Urinary bladder (tissue), 4 donors: ENCODE measurements at places on chromosomes 3 and 15. TPM values are rescaled to one million over a fixed set of nuclear protein-coding genes. Genes with fewer than 3 reads are reported as not detected.

GOLGA6D gene
- total RNA-seq: not detected

- no peak for DNase-seq
Measured at GRCh38 chr3:126737527-126737926, 33.5 kb downstream of the CHCHD6 start.

- no peak for DNase-seq
Measured at GRCh38 chr3:159796744-159797143, 191.9 kb upstream of the IL12A start.

GRCh38 chr3:194458131-194458530 lies 28.7 kb downstream of the ATP13A3 start:
- no peak for DNase-seq

DNA sequence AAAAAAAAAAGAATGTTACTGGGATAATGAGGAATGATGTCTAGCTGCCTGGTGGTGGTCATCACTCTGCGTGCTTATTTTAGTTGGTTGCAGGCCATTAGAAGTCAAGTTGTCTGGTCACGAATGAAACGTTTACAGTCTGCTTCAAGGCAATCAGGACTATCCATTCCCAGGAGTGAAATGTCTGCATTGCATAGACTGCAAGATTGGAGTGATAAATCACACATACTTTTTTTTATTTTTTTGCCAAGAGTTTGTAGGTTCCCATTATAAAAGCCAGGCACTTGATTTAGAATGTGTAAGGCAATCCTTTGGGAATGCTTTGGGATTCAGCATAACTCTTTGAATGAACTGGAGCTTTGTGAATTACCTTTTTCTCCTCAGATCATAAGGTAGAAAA lies 132.3 kb downstream of the STAC start:
- DNase-seq: no peak
